Activated CD4-positive, alpha-beta T cell treated with anti-CD3 and anti-CD28 coated beads, Interleukin-2, amount 10 ng/mL, durations not matched to agents 24 days and 14 days (primary cell): ENCODE measurements at places on chromosomes 7 and 10. TPM values are rescaled to one million over a fixed set of nuclear protein-coding genes. Genes with fewer than 3 reads are reported as not detected.

DNA sequence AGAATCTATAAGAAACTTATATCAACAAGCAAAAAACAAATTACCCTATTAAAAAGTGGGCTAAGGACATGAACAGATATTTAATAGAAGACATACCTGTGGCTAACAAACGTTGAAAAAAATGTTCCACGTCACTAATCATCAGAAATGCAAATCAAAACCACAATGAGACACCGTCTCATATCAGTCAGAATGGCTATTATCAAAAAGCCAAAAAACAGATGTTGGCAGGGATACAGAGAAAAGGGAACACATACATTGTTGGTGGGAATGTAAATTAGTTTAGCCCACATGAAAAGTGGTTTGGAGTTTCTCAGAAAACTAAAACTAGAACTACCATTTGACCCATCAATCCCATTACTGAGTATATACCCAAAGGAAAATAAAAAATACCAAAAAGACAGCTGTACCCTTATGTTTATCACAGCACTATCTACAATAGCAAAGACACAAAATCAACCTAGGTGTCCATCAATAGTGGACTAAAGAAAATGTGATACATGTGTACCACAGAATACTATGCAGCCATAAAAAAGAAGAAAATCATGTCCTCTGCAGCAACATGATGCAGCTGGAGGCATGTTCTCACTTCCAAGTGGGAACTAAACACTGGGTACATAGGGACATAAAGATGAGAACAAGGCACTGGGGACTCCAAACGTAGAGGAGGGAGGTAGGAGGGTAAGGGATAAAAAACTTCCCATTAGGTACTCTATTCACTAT, 83.8 kb upstream of the TMEM168 start:
- DNase-seq: no peak

DNA sequence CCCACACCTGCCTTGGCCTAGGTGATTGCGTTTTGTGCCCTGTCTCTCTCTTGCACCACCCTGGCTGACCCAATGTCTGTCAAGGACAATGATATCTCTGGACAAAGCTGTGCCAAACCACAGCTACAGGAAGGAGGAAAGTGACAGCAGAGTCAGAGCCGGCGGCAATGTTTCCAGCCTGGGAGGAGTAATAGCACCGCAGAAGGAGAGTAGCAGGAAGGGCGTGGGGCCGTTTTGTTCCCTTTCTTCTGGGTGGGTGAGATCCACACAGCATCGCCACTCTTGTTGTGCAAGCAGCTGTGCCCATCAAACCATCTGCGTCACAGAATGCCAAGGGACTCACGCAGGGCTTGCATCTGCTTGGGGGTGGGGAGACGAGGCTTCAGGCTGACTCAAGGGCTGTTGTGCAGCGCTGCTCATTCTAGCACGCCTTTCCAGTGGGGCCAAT, 341.6 kb upstream of the AUTS2 start:
- DNase-seq: no peak

GRCh38 chr10:78019264-78019663, 10.1 kb downstream of the POLR3A start:
- DNase-seq: no peak

DNA sequence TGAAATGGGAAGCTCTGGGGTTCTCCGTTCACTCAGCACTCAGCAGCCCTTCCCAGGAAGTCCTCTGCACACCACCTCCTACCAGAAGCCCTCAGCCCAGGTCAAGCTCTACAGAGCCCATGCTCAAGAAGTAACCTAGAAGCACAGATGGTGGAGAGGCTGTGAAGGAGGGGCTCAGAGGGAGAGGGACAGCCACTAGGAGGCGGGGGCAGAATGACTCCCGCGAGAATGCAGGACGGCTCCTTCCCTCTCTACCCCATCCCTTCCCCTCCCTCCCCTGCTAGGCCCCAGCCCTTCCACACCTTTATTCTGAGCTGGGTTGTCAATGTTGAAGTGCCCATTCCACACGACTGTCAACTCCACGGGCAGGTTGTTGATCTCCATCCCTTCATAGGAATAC, 373.2 kb downstream of the PLXNA4 start:
- no peak for DNase-seq

DNA sequence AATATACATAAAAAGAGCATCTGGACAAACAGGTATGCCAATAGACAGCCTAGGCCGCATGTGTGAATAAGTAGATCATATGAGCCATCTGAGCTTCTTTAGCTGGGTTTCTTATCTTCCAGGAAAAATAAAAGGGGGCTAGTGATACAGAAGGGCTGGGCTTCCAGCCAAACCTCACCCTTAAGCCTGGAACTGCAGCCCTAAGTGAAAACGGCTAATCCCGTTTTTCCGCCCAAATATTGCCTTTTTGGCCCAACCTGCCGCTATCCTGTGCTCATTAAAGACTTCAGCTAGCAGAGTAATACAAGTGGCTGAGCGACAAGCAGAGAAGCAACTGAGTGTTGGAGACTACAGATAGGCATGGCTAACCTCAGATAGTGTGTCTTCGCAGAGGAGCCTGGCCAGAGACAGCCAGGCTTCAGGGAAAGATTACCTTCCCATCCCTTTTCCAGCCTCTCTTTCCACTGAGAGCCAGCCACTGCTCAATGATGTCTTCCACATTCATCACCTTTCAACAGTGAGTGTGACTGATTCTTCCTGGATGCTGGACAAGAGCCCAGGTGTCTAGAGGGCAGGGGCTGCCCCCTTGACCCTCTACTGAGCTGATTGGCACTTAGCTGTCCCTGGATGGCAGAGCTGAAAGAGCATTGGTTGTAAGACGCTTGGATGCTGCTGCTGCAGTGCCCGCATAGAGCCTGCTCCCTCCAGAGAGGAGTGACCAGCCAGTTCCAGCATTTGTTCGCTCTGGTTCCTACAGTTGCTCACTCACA, 108.9 kb downstream of the ITGB8 start:
- no peak for DNase-seq

GRCh38 chr10:98251399-98251798, 16.6 kb downstream of the LOXL4 start:
- no peak for DNase-seq

- no peak for DNase-seq
Measured at GRCh38 chr10:31594347-31594873, 275.4 kb downstream of the ZEB1 start.

DNA sequence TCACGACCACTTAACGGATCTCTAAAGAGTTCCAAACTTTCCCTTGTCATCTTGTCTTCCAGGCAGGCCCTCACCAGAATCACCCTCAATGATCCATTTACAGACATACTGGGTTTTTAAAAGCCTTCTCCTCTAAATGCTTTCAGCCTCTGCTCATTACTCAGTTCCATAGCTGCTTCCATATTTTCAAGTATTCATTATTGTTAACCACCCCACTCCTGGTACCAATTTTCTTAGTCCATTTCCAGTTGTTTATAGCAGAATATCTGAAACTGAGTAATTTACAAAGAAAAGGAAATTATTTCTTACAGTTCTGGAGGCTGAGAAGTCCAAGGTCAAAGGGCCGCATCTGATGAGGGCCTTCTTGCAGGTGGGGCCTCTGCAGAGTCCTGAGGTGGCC, 56.5 kb upstream of the NKX6-2 start:
- no peak for DNase-seq

DNA sequence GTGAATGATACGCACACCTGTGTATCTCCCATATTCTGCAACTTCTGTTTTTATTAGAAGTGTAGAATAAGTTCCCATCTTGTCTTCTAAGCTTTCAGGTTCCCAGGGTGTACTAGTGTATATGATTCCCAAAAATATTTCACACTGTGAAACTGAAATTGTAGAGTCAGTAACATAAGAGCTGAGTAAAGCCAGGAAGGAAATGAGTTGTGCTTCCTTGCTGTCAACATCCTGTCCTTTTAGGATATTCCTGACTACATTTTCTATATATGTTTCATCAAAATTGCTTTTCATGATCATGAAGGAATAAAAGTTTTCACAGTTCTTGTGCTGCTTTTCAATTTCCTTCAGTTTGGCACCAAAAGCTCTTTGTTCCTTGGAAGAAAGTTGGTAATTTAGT, 15.2 kb downstream of the SAMD9L start:
- DNase-seq: no peak

DNA sequence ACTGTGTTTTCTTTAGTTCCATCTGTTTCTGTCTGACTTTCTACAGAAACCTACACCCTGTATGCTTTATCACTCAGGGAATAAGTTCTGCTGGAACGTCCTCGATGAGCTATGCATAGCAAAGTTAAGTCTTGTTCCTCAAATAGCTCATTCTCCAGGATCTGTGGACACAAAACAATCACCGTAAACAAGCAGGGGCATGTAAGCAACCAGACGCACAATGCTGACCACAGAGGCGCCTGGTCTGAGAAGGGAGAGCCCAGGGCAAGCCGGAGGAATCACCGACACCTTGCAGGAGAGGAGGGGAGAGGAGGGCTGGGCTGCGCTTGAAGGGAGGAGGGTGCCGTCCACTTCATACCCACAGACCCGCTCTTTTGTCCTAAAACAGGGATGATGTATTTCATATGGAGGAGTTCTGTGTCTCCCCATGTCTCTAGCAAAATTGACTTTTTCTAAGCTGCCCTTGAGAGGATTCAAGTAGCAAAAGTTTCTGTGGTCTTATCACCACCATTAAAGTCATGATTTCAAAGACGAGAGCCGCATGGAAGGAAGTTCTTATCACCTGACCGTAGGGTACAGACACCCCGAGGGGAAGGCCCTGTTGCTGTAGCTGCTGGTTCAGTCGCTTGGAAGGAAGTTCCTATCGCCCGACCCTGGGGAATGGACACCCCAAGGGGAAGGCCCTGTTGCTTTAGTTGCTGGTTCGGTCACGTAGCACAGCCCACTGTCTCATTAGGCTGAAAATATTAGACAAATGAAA, 14.3 kb downstream of the CALML3 start:
- no peak for DNase-seq

DNA sequence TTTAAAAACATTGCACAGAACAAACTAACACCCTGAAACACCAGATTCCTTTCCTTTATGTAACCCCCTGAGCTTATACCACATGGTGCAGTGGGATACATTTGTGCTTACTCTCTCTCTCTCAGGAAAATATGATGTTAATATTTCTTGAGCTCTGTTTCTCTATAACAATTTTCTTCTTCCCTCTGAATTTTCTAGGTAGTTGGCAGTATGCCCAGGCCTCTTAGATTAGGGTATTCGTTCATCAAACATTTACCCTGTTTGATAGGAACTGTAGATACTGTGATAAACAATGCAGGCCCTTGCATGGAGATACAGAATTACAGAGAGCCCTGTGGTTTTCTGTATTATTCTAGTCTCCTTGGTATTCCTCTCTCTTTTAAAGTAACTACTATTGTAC, 567.8 kb downstream of the IPMK start:
- no peak for DNase-seq

DNA sequence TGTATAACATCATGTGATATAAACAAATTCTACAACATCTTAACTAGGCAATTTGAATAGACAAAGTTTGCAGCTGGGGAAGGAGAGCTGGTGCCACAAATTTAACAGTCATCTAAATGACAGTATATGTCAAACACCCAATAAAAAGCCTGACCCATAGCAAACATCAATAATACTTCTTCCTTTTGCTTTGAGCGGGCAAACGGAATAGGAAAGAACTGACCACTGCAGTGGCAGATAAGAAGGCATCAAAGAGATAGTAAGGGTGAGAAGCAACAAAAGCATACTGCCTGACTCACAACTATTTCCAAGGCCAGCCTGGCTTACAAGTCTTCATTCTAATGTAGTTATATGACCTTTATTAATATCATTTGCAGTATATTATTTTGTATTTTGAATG, 99.9 kb downstream of the LRRN3 start:
- DNase-seq: no peak

DNA sequence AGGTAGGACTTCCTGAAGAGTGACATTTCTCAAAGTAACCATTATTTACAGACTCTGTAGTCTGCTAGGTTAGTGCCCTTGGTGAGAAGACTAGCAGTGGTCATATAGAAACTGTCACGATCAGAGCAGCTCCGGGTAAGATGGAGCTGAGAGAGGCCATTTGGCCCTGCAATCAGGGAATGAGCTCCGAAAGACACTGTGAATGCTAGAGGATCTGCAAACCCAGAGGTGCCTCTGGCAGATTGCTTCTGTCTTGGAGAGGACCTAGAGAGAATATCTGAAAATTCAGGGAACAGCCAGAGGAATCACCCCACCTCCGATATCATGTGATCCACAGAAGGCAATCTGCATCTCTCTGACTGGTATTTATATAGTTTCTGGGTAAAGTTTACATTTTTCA, 246.9 kb upstream of the KMT2E start:
- DNase-seq: no peak

Gene STAMBPL1
- 41.9 and 43.5 TPM in 2 replicates for total RNA-seq

Gene AMPH
- not detected in 2 replicates for total RNA-seq

Gene CTAGE8
- total RNA-seq: 0.99 and 2.0 TPM in 2 replicates

Gene PANK1
- 4.8 and 4.9 TPM in 2 replicates for total RNA-seq
